Tibial nerve (tissue), 4 donors: ENCODE measurements at places on chromosomes 4 and X. TPM values are rescaled to one million over a fixed set of nuclear protein-coding genes. Genes with fewer than 3 reads are reported as not detected.

Gene ADGRL3
- total RNA-seq: 51.3 TPM

DNA sequence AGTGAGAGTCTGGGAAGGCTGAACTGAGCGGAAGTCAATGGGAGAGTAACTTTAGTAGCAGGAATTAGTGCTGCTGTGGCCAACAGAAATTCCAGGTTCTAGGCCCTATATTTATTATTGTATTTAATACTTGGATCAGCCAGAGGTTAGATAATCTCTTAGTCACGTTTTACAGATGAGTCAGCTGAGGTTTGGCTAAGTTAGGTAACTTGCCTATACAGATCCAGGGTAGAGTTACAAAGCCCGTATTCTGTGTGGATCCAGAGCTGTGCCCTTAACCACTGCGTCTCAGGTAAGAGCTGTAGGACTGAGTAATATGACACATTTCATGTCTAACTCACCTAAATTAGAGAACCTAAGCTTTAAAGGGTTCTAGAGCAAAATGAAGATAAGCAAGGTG is 20.5 kb downstream of the PSMD10 start:
- no peak for DNase-seq

Gene GPRASP2
- total RNA-seq: 6.6 TPM

DNA sequence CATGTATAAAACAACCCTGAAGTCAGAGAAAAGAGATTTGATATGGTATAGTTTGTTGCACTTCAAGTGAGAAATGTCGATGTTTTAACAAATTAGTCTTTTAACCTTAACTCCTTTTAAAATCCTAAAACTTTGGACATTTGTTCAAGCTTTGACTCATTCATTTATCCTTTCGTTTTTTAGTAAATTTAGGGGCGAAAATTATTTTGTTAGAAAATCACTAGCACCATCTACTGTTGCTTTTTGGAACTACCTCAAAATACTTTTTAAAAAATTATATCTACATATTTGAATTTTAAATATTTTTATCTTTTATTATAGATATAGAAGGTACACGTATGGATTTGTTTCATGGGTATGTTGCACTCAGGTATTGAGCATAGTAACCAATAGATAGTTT is 165.1 kb upstream of the POF1B start:
- DNase-seq: no peak

GRCh38 chrX:105876658-105877057 is 54.3 kb downstream of the NRK start:
- no peak for DNase-seq

GRCh38 chrX:36640232-36640631 is 367.9 kb upstream of the FAM47C start:
- no peak for DNase-seq

GRCh38 chrX:107723511-107723910 is 52.1 kb downstream of the TSC22D3 start:
- DNase-seq: no peak

Gene MAGEA8
- total RNA-seq: not detected

Gene ZFX
- 34.8 TPM for total RNA-seq

DNA sequence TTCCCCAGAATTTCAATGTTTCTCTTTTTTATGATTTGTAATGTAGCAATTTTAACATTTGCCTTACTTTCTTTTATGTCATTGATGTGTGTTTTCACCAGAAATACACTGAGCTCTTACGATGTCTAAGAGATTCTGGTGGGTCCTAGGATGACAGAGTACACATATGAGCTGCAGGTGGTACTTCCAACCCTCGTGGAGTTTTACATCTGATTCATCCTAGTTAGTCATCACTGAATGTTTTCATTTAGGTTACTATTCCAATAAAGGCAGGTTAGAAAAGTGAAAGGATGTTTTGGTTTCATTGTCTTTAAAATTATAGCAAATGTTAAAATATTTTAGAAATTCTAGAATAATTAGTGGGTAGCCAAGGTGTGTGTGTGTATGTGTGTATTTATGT is 605.9 kb downstream of the ADGRL3 start:
- DNase-seq: no peak

Gene CYTL1
- not detected for total RNA-seq

Gene ZCCHC18
- total RNA-seq: 2.0 TPM

GRCh38 chrX:129980540-129981199 is 1.8 kb upstream of the BCORL1 start:
- peak; percentile 10 for DNase-seq

Gene VCX3A
- total RNA-seq: not detected

GRCh38 chrX:153457136-153457825 is 11.4 kb upstream of the TREX2 start:
- no peak for DNase-seq

Gene TEX11
- not detected for total RNA-seq

DNA sequence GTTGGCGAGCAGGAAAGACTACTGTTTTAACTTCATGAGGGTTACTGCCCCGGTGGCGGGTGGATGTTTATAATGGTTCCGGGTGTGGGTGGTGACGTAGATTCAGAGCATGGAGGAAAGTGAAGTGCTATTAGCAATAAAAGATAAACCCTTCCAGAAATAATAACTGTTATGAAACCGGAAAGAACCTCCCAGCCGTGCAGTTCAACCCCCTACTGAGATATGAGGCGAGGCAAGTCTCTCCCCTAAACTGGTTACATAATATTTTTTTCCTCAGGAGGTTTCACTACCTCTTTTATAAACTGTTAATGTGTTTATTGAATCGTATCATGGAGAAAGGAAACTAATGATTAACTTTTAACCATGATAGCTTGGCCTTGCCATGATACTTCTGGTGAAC is 33.9 kb upstream of the STIM2 start:
- peak; percentile 22 for DNase-seq

Gene TMPRSS11D
- total RNA-seq: not detected

GRCh38 chr4:151409470-151410313 is 716 bp downstream of the FHIP1A start:
- DNase-seq: no peak

DNA sequence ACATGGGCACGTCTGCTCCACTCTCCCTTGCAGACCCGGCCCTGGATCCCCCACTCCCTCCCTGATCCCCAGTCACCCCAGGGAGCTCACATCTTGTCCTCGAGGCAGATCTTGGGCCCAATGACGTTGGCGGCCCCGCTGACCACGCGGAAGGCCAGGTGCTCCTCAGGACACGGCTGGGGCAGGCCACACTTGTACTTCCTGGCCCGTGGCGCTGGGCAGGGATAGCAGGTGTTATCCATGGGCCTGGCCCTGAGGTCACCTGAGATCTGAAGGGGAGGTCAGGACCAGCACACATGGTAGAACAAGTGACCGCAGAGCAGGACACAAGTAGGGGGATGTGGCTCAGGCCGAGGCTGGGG is 7.7 kb downstream of the FAM3A start:
- no peak for DNase-seq

GRCh38 chr4:75344915-75345314 is 169.3 kb downstream of the RCHY1 start:
- DNase-seq: no peak

DNA sequence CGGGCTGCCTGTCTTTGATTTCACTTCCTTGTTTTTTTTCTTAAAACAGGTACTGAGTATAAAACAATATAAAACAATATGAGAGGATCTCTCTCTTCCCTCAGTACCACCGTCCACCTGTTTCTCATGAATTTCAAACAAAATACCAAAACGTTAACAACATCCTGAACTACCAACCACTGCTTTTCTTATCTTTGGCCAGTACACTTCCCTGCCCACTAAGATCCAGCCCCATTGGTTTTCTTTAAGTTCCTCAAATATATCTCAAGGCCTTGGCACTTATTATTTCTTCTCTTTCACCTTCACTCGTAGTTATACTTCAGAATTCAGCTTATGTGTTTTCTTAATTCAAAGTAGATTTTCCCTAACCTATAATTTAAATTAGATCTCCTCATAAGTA is 370.2 kb upstream of the GRIA3 start:
- no peak for DNase-seq
